ENCODE measurements at places on chromosomes 5 and 9.

DNA sequence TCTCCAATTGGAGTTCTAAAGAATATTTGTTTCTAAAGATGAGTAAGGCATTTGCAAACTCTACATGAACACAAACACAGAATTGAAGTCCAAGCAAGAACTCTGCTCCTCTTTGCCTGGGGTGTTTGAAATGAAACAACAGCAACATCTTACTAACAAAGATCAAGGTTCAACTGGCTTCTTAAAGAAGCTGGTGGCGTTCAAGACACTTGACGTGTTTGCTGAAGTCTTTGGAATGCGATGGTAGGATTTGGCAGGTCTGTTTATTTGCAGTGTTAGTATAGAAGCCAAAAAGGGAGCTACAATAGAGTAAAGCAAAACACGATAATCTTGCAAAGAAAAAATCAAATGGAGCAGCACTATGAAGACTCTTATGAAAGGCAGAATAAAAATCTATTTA is 94.9 kb downstream of the BASP1 start:
- DNase-seq = no peak

GRCh38 chr5:137252512-137252911 is 246.6 kb downstream of the SPOCK1 start:
- DNase-seq = no peak

GRCh38 chr9:100104314-100104713 is 5.3 kb downstream of the INVS start:
- DNase-seq = no peak

- DNase-seq = no peak
These were observed 152.1 kb downstream of the GNA14 start for GRCh38 chr9:77495834-77496671.

- DNase-seq = no peak
These were observed 33.3 kb downstream of the DMRT2 start for GRCh38 chr9:1083325-1083913.

DNA sequence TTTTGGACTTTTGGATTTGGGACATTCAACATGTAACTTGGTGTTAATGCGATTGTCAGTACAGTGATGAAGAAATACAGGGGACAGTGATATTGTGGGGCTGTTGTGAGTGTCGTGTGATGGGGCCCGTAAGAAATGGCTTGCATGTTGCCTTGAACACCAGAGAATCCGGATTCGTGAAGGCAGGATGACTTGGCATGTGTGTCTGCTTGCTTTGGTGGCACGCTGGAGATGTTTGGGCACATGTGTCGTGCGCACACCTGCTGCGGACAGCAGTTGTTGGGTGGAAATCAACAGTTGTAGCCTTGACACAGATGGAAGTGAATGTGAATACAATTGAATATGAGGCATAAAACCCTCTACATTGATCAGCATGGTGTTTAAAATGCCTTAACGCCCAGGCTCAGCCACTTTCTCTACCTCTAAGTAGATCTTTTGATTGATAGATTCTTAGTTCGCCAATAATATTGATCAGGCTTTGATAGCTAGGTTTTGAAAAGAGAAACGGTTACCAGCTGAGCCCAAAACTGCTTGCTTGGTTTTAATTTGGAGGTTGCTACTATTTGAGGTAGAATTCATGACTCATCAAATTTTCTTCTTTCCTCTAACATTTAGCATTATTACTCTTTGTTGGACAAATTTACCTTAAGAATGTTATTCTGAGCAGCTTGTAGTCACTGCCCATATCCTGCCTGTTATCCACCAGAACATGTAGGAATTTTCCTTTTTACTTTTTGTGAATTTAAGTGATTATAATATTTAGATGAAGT is 94.4 kb downstream of the TRIO start:
- DNase-seq = no peak

DNA sequence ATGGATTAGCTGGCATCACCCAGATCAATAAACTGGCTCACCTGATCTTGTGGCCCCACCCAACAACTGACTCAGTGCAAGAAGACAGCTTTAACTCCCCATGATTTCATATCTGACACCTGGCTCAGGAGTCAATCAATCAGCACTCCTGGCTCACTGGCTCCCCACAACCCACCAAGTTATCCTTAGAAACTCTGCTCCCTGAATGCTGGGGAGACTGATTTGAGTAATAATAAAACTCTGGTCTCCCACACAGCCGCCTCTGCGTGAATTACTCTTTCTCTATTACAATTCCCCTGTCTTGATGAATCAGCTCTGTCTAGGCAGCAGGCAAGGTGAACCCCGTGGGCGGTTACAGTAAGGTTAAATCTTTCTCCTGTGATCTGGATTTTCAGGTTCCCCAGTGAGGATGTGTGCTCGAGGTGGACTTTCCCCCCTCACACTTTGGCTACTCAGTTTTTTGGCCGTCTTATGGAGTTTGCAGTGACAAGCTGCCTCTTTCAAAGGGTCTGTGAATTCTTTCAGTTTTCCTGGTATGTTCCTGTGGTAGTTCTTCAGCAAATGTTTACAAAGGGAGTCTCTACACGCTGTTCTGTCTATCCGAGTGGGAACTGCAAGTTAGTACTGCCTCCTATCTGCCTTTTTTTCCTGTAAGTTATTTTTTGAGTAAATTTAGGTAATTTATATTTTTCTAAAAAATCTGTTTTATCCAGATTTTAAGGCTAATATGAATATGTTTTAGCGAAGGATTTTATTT is 500.2 kb upstream of the NUDT12 start:
- no peak for DNase-seq

DNA sequence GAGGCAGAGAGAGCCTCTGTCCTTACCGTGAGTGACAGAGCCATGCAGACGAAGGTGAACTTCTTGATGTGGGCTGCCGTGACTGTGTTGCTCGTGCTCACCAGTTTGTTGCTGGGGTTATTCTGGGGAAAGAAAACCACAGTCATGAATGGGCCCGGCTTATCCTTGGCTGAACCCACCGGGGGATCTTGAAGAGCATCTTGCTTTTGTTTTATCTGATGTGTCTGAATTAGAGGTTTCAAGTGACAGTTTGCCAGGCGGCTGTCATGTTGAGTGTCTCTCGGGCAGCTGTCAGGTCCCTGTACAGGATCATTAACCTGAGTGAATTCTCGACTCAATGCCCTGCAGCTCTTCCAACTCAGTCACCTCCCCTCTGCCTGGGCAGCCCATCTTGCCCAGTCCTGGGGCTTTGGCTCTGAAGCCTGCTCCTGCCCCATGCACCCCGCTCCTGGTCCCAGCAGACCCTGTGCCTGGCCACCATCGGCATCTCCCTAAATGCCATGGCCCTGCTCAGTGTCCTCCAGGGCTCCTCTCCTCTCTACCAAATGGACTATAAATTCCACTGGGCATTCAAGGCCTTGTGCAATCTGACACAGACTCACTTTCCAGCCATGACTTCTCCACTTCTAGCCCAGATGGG is 77.4 kb downstream of the OTULIN start:
- DNase-seq = no peak

GRCh38 chr5:30121043-30121442 is 1072.4 kb upstream of the CDH6 start:
- DNase-seq = no peak

GRCh38 chr5:37005252-37005651 is 128.7 kb downstream of the NIPBL start:
- DNase-seq = no peak

DNA sequence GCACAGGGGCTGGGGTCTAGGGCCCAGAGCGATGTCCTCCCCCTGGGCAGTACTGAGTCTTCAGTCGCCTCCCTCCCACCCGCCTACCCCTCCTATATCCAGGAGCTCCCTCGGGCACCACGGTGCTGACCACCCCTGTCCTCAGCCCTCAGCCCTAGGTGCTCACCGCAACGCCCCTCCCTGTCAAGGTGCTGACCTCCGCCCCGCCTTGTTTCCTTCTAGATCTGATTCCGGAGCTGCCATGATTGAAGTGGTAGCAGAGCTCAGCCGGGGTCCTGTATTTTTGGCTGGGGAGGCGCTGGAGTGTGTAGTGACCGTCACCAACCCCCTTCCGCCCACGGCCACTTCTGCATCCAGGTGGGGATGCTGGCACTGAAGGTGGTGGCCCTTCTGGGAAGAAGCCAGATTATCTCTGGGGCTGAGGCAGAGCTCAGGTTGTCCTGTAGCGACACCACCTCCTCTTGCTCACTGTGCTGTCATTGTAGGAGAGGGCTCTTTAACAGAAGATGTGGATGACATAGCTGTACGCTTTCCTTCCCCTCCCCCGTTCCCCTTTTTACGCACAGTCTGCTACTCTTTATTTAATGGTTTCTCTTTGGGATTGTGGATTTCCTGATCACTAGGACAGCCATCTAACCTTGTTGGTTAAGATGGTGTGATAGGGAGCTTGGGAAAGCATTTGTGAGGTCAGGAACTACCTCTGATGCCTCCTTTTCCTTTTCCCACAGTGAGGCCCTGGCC is 598 bp downstream of the RGP1 start:
- no peak for DNase-seq

GRCh38 chr5:31937226-31937625 is 236.9 kb downstream of the GOLPH3 start:
- DNase-seq = no peak

GRCh38 chr5:143445776-143446175 is 42.3 kb upstream of the NR3C1 start:
- DNase-seq = no peak

DNA sequence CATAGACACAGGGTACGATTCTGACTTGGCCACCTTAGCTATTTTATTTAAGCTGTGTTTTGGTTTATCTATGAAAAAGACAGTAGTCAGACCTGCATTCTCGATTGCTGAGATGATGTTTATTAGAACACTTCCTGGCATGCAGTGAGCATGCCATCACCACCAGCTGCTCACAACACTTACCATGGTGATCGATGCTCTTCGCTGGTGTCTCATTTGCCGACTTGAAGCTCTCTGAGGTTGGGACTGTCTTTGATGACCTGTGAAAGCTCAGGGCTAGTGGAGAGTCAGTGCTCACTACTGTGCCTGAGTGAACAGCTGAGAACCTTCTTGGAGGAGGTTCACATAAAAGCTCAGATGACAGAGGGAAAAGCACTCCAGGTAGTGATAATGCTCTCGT is 4.4 kb upstream of the C9orf153 start:
- DNase-seq = no peak

GRCh38 chr9:106969696-106970095 is 106.7 kb downstream of the ZNF462 start:
- no peak for DNase-seq

GRCh38 chr5:14534773-14535172 is 46.8 kb upstream of the OTULINL start:
- no peak for DNase-seq

DNA sequence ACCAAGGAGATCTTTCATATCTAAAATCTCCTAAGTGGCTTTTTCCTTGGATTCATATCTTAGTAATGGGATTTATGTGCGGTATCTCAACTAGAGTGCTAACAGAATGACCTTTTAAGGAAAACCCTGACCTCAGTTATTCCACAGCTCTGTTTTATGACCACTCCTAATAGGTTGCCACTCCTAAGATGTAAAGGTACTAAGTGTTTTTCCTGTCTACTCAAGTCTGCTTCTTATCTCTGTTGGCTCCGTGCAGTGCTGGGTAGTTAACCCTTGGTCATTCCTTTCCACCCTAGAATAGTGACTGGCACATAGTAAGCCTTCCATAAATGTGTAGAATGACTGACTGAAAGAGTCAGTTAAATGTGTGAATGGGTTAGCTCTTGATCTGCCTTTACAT is 161.4 kb downstream of the DOCK2 start:
- DNase-seq = no peak

DNA sequence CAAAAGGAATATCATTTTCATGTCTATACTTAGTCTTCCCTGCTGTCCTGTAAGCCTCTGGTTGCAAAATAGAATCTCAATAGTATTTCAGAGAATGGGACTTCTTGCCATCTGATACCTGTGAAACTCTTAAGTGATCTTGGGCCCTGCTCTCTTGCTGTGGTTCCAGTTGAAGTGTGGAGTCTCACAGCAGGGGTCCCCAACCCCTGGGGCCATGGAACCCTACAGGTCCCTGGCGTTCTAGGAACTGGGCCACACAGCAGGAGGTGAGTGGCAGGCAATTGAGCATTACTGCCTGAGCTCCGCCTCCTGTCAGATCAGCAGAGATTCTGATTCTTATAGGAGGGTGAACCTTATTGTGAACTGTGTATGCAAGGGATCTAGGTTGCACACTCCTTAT is 65.9 kb downstream of the ZSWIM6 start:
- no peak for DNase-seq

GRCh38 chr5:154858972-154859871 is 795 bp downstream of the CNOT8 start:
- DNase-seq = no peak

- no peak for DNase-seq
These were observed 7.9 kb downstream of the BTNL9 start for GRCh38 chr5:181047921-181048320.

DNA sequence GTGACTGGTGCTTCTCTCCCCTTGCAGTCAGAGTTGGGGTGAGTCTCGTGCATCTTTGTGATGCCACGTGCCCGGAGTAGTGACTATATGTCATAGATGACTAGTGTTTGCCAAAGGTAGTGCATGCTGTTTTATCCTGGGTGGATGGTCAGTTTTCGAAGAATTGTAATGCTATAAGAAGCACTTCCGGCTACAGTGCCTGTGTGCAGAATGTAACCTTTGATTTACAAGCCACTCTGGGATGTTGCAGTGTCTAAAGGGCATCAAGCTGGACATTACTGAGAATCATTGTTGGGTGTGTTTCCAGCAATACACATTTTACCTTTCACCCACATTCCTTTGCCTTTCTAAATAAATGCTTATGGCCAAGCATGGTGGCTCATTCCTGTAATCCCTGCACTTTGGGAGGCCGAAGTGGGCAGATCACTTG is 16.7 kb downstream of the MVB12B start:
- DNase-seq = no peak
